ENCODE measurements at places on chromosomes 6 and 20.

DNA sequence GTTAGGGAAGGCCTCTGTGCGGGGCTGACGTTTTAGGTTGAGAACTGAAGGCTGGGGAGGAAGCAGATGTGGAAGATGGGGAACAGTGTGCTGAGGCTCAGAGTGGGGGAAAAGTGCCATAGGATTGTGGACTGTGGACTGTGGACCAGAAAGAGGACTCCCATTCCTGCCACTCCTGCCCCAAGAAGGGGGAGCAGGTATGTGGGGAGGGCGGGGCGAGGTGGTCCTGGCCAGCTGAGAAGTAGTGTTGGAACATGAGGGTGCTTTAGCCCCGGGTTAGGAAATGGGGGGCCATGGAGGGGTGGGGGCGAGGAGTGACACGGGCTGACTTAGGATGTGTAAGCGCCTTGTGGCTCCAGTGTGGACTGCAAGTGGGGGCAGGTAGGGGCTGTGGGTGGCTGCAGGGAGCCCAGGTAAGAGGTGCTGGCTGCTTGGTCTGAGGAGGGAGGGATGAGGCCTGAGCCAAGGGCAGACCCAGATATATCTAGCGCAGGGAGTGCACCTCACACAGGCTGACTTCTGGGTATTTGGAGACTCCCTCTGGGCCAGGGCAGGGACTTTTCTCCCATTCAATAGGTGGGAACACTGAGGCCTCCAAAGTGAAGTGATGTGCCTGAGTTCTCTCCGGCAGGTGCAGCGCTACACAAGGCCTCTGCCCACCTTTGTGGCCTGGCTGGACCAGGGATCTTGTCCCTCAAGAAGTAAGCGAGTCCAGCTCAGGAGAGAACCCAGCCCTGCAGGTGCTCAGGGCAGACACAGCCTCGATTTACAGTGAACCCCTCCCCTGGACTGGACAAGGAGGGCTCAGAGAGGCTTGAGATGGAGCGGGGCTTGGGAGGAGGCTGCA lies 76.6 kb upstream of the TOX2 start:
- no peak for DNase-seq

DNA sequence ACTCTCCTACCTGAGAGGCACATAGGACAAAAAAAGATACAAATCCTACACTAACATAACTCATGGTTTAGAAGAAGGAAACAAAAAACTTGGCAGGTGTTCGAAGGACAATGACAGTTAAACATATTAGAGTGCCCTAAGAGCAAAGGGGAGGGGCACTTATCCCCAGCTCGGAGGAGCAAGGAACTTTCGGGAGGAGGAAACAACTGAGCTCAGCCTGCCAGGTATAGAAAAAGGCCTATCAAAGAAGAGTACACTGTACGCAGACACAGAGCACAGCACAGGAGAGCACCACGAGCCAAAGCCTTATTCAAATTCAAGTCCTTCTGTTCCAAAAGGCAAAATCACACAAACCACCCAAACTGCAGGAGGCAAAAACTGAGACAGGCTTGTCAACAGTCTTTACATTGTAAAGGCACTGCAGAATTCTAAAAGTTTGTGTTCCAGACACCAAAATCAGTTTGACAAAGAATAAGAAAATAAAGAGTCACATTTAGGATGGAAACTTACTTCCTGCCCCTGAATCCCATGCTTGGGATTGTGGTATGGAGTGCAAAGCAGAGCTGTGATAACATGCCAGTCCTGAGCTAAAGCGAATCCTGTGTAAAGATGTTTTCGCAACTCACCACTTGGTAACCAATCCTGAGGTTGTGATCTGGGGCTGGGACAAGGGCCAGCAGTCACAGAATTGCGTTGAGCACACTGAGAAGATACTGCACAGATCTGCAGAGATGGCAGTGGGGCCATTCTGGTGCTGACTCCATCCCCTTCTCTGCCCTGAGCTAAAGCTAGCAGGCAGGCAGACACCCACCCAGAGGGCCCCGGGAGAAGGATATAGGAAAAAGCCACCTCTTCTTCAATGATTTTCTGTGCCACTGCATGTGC lies 108.6 kb downstream of the CHD6 start:
- no peak for DNase-seq

DNA sequence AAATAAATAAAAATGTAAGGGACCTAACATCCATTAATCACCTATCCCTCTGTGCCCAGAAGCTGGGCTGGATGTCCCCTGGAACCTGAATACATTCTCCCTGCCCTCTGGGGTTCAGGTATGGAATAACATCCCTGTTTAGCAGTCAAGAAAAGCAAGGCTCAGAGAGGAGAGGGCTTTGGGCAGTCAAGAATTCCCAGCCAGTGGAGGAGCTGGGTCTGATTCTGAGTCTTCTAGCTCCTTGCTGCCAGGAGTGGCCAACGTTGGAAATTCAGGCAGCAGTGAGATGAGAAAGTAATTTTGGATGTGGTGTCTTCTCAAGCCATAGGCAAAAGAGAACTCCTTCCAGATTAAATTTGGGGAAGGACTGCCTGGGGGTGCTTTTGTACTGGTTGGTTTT lies 42.6 kb upstream of the ZNFX1 start:
- no peak for DNase-seq

GRCh38 chr6:105191351-105191750 lies 11.5 kb upstream of the POPDC3 start:
- no peak for DNase-seq

DNA sequence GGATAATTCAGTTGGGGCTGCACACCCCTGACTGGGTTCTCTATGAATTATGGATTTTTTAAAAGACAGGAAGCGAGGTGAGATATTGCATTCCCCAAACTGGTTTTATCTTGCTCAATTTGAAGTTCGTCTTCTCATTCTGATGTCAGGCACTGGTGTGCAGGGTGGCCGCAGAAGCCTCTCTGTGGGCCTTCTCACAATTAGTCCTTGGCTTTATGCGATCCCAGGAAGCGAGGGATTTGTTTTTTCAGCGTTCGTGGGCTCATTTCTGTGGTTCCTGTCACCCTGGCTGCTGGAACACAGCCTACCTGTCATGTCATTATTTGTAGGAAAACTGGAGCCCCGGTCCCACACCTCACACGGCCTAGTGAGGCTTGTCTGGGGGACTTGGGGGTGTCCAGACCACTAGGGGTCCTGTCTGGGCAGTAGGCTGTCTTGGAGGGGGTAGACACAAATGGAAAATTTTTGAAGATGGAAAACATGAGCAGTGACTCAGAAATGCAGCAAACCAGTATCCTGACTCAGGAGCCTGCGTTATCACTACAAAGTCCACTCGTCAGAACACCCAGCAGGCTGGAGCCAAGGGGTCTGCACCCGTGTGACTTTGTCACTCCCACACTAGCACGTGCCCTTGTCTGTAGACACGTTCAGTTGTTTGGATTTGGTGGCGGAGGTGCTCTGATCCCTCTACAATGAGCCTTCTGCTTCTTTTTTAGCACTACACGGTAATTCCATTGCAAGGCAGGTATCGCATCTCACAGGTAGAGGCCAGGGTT lies 42.2 kb downstream of the GNAS-AS1 start:
- DNase-seq: no peak

- no peak for DNase-seq
Measured at GRCh38 chr6:129744201-129744879, 34.4 kb upstream of the ARHGAP18 start.

All from caudate nucleus (tissue), 63 donors.